ENCODE measurements at places on chromosomes 5 and 9.
A peak's percentile ranks its signal among the peaks of the same experiment; 100 is the strongest.

GRCh38 chr9:6428940-6429889 lies 16.2 kb downstream of the UHRF2 start:
- DNase-seq: no peak

DNA sequence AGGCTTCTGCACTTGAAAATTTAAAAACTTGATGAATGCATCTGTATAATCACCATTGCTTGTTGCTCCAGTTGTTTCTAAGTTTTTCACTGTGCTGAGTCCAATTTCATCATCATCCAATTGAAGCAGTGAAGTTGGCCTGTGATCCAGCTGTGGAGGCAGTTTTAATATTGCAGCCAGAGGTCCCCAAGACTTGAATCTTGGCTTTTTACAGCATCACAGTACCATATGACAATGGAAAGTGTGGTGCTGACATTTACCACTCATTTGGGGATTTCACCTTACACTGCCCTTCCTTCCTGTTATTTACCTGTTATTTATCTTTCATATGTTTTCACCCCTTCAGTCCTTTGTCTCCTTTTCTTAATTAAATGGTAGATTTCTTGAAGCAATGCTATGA lies 76.2 kb upstream of the SPIN1 start:
- DNase-seq: no peak

DNA sequence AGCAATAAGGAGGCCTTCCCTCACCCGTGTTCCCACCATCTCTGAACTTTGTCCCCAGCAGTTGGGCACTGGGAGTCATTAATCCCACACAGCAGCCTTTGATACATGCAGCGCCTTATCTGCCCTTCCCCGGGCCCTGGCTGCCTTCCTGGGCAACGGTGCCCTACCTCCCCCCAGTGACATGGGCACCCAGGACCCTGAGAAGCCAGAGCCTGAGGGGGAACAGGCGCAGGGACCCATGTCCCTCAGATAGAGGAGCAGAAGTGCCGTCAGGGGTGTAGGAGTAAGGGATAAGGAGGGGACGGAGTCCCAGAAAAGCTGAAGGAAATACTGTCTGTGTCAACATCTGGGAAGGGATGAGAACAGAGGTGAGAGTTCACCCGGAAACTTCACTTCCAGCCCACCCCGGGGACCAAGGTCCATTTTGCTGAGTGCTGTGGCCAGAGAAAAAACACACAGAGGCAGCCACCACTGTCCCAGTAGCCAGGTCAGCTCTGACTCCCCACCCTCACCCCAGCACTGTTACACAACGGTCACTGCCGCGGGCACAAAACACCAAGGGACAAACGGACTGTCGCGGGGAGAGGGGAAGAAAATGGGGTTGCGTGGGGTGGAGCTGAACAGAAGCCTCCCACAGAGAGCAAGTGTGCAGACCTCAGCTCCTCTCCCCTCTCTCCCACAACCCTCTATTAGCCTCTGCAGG lies 3.8 kb downstream of the PCDH1 start:
- no peak for DNase-seq

GRCh38 chr9:11182001-11182400 lies 569.2 kb upstream of the PTPRD start:
- DNase-seq: no peak

DNA sequence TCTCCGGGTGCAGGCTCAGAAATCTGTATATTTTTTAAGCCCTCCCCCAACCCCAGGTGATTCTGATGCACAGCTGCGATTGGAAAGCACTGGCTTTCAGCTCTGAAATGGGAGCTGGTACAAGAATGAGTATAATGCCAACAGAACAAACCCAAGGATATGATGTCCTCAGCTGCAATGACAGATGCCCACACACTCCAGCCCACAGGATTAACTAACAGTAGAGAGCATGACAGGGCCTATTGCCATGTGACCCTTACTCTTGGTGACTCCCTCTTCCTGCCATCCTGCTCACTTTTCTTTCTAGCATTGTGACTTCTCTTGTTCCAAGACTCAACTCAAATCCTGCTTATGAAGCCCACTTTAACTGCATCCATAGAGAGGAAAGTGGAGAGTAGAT lies 174.5 kb downstream of the FGF18 start:
- DNase-seq: no peak

- peak; percentile 51 for DNase-seq
Measured at GRCh38 chr9:38066914-38067858, 1.8 kb downstream of the SHB start.

- no peak for DNase-seq
Measured at GRCh38 chr5:160899735-160900134, 47.7 kb upstream of the ATP10B start.

All from NCI-H1105 treated with DMSO at 0.1 percent for 48 hours (cell line).